A549 (cell line): ENCODE measurements at places on chromosomes 3 and 15.

DNA sequence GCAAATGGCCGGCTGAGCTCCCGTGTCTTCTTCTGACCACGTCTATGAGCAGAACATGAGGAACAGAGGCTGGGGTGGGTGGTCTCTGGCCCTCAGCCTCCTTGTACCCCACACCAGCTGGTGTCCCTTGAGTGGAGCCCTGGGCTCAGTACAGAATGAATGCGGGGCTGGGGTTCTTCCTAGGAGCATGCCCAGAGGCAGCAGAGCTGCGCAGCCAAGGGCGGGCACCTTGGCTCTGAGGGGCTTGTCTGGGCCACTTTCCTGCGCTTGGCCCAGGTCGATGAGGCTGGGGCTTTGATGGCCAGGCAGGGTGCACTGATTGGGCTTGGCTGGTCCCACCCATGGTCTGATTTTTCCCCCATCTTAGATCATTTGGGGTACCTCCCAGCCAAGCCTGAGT, 6.4 kb downstream of the SCN5A start:
- DNase-seq = no peak

- no peak for DNase-seq
These were observed 10.4 kb downstream of the FAM174B start for GRCh38 chr15:92645051-92645631.

- DNase-seq = no peak
These were observed 150.5 kb downstream of the ROBO2 start for GRCh38 chr3:77190374-77190773.

DNA sequence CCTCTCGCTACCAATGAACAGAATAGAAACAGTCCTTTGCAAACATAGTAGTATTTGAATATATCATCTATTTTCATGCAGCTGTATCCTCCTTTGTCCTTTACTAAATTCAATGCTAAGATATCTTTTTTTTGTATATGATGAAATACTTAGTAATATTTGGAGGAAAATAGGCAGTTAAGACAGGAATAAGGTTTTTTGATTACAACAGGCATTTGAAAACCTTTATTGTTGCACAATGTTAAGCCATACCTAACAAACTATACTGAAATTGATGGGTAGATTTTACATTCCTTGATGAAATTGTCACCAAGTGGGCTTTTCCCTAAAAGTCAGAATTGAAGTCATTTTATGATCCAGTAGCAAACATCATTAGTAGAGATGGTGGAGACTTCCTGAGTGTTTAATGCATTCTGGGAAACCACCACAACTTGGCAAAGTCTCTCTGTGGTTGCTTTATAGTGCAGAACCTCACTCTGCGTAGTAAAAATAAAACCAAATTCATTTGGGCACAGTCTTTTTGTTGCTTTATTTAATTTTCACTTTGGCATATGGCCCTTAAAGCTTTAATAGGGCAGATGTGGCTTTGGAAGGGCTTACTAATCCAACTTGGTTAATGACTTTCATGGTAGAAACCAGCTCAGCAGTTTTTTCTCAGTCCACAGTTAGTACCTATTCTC, 216.0 kb downstream of the DIPK2A start:
- no peak for DNase-seq

DNA sequence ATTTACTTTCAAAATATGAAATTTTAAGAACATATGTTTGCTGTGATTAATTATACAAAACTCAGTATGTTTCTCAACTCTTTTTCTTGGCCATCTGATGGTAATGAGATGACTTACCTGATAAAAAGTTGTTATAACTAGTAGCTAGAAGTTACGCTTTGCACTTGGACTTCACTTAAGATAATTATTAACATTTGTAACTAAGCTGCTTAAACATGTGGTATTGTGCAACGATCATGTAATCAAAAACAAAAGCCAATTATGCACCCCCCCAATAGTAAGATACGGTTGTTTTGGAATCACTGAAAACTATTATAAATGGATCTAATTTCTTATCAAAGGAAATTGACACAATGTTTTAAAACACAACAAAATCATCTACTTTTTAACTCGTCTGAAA, 342.9 kb downstream of the CNTN3 start:
- DNase-seq = no peak

GRCh38 chr3:134658555-134658954, 7.7 kb upstream of the KY start:
- no peak for DNase-seq

DNA sequence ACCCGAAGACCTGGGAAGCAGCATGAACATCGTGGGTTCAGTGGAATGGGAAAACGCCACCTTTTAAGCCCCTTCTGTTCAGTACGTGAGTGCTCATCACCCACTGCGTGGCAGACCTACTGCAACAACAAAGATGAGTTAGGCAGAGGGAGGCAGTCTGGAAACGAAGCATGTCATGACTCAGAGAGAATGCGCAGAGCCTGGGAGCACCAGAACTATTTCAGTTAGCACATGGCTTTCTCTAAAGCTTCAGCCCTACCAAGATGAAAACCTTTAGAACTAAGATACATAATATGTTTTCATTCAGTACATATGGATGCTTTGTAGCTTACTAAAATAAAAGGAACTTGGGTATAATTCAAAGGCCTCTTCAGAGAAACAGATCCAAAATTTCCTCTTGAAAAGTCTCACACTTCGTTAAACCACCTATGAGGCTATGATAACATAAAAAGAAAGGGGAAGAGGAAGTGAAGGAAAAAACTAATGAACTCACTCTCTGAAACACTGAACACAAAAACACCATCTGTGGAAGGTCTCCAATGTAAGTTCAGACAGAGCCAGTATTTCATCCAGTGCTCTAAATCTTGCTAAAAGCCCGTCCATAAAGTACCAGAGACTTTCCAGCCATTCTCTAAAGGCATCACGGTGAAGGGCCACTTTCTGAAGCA, 140.1 kb downstream of the OCA2 start:
- no peak for DNase-seq

DNA sequence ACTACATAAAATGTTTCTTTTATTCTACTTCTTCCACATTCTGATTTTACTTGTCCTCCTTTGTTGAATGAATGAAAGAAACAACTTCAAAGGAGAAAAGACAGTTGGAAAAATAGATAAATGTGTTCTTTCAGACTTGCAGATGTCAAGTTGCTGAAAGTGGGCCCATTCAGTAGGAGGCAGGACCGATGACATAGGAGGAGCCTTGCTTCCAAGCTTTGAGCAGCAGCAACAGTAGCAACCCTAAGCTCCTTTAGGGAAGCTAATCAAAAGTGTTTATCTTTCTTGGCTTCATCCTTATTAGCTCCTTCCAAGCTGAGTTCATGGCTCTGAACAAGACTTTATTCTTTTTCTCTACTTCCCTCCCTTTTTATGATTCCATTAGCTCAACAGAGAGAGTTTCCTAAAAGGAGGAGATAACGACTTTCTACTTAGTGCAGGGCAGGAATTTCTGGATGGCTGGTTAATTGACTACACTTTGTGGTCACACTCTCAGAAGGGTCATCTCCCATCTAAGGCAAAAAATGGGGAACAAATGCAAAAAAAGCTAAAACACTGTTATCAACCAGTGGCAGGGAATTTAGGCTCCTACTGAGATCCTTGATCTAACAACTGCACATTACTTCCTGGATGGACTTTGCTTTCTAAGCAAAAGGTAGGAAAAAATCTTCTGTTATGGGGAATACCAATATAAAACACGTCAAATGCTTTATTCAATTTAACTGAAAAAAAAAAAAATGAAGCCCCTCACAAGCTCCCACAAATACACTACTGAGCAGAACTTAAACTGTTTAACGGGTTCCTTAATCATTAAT, 4.8 kb downstream of the MORC1 start:
- DNase-seq = no peak

- no peak for DNase-seq
These were observed 1.4 kb downstream of the PDZRN3 start for GRCh38 chr3:73623346-73623745.

DNA sequence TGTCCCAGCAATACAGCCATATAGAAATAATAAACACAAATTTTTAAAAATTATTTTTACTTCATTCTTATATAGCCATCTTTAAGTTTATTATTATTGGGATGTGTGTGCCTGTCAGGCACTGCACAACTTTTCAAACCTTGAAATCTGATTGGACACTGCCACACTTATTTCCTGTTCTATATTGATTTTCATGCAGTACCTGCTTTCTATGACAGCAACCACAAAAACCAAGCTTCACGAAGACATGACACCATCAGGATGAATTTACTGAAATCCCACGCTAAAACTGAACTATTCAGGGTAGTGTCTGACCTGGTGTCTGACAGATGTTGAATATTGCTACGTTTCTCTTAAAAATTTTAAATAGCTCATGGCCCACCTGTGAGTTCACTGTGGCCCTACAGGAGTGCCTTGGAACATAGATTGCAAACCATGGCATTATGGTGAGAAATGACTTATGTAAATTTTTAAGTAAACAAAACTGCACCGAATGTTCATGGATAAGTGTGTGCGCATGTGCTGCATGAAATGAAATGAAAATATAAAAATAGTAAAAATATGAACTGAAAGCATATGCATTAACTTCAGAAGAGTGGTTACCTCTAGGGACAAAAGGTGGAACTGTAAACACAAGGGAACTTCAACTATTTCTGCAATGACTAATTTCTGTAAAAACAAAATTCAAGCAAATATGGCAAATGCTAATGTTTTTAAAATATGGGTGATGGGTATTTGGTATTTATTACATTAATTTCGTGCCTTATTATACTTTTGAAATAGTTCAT, 152.3 kb downstream of the ZBTB20 start:
- no peak for DNase-seq

GRCh38 chr15:44670087-44670950, 6.9 kb upstream of the SPG11 start:
- DNase-seq = no peak
